RPMI7951 (cell line): ENCODE measurements at places on chromosomes 7 and 10.

- DNase-seq = no peak
Observed at GRCh38 chr10:97529685-97530465, 31.2 kb downstream of the UBTD1 start.

- no peak for DNase-seq
Observed at GRCh38 chr7:140144821-140145220, 32.0 kb downstream of the KDM7A start.

DNA sequence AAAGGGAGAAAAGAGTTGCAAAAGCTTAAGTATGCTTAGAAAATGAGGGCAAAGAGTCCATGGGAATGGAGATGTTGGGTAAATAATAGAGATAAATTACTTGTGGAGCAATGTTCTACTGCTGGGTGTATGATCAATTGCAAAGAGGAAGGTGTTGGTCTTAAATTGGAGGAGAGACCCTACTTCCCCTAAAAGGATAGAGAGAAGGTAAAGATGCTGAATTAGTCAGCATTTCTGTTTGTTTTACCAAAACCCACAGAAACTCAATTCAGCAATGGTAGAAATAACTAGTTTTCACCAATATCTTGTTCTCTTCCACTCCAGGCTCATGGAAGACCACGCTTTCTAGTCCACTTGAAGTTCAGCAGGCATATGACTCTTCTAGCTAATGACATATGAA, 32.1 kb downstream of the ASB4 start:
- no peak for DNase-seq

- no peak for DNase-seq
Observed at GRCh38 chr10:17196045-17196444, 5.4 kb downstream of the TRDMT1 start.

- DNase-seq = no peak
Observed at GRCh38 chr10:34585422-34586112, 229.5 kb downstream of the PARD3 start.

DNA sequence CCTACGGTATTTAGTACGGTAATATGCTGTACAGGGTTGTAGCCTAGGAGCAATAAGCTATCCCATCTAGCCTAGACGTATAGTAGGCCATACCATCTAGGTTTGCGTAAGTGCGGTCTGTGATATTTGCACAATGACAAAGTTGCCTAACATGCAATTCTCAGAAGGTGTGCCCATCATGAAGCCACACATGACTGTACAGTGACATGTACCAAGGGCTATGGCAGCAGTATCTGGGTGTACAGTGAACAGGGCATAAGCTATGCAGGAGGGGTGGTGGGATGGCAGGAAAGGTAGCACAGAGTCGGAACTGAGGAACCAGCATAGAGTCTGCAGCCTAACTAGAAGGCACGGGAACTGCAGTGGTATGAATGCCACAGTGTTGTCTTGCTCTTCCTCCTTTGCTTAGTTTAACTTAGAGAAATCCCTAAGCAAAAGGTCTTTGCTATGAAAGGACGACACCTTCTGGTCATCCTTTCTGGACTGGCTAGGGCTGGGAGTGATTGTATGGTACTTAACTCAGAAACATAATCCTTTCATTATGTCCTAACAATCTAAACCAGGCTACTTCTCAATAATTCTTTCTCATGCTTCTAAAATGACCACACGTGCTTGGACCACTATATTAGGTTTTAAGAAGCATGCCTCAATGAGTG, 93.5 kb downstream of the DYNC1I1 start:
- peak; percentile 28 for DNase-seq

DNA sequence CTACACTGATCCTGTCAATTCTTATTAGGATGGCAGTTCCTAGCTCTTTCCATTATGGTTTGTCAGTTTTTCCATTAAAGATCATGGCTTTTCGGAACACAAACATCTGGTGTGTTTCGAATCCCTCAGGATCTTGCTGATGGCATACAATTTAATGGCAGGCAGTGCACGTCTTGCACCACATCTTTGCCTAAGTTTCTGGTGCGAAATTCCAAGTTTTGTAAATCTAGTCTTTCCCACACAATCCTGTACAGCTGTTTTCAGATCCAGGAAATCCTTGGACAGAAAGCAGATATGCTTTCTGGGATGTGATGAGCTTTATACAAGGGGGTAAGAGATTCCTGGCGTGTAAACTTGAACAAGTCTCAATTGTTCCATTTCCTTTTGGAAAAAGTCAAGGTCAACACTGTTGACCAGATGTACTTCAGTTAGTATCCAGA, 224.3 kb upstream of the PHYHIPL start:
- no peak for DNase-seq

- no peak for DNase-seq
Observed at GRCh38 chr7:126589068-126589684, 663.6 kb downstream of the GRM8 start.

DNA sequence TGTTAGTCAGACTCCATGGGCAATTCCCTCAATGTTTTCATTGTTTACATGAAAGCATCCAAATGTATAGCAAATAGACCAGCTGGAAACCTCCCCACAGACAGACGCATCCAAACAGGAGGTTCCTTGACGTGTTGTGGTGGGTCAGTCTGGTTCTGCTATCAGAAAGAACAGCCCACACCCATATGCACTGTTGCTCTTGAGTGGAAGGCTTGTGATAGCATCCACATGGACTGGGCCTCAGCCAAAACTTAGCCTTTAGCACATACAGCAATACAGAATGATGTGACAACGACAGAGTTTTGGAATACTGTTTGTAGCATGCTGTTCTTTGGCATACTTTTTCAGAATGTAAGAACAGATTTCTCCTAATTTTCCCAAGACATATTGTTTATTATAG, 299.2 kb upstream of the ETV1 start:
- DNase-seq = no peak

DNA sequence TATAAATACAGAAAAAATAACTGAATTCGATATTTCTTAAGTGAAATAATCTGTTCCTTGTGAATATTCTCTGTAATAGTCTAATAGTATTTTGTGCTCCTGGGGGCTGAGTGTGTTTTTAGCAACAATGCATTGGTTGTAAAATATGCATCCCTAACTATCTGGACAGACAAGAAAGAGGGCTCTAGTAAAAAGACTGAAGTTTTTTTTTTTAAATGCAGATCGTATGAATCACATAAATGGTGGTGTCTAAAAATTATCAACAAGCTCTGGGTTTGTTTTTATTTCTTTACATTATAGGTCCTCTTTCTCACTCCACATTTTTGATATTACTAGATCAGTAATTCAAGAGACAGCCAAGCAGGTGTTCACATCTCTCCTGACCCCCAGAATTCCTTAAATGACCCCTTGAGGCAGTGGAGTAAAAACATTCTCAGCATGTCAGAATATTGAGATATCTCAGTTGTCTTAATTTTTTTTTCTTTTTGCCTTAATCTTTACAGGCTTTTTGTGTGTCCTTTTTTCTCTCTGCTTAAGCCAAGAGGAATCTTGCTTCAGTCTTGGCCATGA, 18.2 kb downstream of the ARID5B start:
- DNase-seq = no peak
